AG10803 (cell line): ENCODE measurements at places on chromosomes 1 and 21.

- DNase-seq, result no peak
These were observed 743.1 kb upstream of the B3GALT2 start for GRCh38 chr1:193929374-193930033.

- DNase-seq, result no peak
These were observed 583.2 kb upstream of the B3GALT2 start for GRCh38 chr1:193769651-193770050.

DNA sequence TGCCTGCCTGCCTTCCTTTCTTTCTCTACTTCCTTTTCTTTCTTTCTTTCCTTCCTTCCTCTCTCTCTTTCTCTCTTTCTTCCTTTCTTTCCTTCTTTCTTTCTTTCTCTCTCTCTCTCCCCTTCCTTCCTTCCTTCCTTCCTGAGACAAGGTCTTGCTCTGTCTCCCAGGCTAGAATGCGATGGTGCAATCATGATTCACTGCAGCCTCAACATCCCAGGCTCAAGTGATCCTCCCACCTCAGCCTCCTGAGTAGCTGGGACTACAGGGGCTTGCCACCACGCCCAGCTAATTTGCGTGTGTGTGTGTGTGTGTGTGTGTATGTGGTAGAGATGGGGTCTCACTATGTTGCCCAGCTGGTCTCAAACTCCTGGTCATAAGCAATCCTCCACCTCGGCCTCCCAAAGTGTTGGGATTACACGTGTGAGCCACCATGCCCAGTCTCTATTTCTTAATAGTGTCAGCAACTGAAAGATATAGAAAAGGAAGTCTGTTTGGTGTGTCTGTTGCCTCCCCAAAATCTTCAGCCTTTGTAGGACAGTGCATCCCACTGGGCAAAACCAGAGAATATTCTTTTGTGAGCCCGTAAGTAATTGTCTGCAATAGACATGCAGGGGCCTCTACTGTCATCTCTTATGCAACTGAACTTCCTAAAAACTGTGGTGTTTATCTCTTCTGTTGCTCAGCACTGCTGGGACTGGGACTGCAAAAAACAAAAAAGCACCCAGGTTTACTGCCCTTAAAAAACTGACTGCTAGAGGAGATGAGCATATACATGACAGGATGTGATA lies 20.9 kb upstream of the RAB4A start:
- DNase-seq, result no peak

- no peak for DNase-seq
These were observed 33.5 kb upstream of the CRB1 start for GRCh38 chr1:197234581-197234980.
